ENCODE measurements at places on chromosomes 11 and 22. TPM values are rescaled to one million over a fixed set of nuclear protein-coding genes. Genes with fewer than 3 reads are reported as not detected.

- no peak for DNase-seq
Measured at GRCh38 chr11:66505276-66505816, 5.1 kb upstream of the BBS1 start.

DNA sequence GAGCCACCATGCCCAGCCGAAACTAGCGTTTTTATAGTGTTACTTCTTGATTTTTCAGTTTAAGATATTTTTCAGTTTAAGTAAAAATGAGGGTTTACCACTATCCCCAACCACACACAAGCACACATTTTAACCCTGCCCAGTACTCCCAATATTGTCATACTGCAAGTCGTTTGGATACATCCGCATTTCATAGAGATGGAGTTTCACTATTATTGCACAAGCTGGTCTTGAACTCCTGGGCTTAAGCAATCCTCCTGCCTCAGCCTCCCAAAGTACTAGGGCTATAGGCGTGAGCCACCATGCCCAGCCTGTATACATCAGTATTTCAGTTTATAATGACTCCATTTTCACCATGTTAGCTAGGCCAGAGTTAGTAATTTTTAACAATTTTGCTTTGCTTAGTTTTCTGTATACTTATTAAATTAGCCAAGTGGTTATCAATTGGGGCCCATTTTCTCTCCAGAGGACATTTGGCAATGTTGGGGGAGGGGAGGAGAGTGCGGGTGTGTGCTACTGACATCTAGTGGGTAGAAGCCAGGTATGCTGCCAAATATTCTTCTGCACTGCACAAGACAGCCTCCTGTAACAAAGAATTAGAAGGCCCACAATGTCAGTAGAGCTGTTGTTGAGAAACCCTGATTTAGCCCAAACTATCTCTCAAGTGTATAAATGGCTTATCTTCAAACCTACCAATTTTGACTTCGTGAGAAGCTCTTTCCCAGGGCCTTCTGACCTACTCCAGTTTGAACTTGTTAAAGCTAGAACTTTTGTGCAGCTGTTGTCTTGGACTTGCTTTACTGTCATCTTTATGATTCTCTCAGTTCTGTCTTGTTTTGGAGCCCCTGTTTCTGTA is 7.3 kb downstream of the USP47 start:
- DNase-seq = peak; percentile 66

DNA sequence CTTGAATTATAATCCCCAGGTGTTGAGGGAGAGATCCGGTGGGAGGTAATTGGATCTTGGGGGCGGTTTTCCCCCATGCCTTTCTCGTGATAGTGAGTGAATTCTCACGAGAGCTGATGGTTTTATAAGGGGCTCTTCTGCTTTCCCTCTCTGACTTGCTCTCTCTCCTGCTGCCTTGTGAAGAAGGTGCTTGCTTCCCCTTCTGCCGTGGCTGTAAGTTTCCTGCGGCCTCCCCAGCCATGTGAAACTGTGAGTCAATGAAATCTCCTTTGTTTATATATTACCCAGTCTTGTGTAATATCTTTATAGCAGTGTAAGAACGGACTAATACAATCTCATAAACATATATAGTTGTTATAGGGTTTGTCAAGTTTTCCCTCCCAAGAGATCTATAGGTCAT is 32.8 kb downstream of the KCNE3 start:
- no peak for DNase-seq

The OR2AG2 gene
- total RNA-seq = not detected

The SUSD2 gene
- total RNA-seq = not detected

DNA sequence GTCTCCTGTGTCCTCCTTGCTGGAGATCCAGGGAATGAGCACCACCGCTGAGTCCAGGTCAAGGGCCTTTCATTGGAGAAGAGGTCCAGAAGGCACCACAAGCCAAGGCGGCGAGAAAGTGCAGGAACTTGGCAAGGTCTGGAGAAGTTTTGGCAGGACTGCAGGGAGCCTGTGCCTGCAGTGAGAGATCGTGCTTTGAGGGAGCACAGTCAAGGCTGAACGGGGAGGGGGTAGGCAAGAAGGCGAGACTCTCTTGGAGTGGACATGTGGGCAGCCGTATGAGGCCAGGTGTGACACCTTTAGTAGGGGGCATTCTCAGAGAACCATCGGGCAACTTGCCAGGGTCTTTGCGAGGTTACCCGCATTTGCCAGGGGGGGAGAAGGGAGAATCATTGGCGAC is 30.5 kb downstream of the LRRC10B start:
- no peak for DNase-seq

The TCN2 gene
- total RNA-seq = 44.8 TPM

The SEPTIN3 gene
- total RNA-seq = 2.8 TPM

The H19 gene
- total RNA-seq = 5.6 TPM

DNA sequence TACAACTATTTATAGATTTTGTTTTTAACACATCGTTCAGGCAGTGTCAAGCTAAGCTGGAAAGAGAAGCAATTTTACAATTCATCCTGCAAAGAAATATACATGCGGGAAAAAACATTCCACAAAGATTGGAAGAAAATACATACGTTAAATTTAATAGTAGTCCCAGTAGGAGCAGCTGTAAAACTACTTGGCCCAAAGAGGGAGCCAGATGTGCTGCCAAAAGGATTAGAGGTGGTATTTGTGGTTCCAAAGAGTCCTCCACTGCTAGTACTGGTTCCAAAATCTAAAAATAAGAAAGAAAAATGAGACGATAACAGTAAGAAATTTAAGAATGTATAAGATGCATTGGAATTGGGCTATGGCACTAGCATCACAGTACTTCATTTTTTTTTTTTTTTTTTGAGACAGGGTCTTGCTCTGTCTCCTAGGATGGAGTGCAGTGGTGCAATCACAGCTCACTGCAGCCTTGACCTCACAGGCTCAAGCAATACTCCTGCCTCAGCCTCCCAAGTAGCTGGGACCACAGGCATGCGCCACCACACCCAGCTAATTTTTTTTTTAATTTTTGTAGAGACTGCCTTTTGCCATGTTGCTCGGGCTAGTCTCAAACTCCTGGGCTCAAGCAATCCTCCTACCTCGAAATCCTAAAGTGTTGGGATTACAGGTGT is 21.5 kb downstream of the NUP98 start:
- DNase-seq = no peak

All from Caki2 (cell line).